ENCODE measurements at places on chromosomes 3 and 15.

DNA sequence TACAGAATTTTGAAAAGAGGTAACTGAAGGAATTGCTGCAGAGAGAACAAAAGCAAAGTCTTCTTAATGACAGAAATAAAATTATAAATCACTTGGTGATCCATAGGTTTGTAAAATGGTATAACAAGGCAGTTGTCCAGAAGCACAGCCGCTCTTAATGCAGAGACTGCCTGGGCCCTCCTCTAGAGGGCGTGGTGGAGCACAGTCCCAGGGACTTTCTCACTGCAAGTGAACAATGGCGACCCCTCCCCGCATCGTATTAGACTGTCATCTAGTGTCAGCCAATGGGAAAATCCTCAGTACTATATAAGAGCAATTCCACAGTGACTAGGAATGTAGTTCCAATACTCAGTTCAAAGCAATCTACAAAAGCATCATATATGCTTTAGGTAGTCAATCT lies 26.4 kb upstream of the ZBED2 start:
- ATAC-seq = no peak

- no peak for ATAC-seq
These were observed 67.0 kb upstream of the CADPS start for GRCh38 chr3:62942227-62942626.

GRCh38 chr3:192645437-192645836 lies 81.9 kb downstream of the FGF12 start:
- ATAC-seq = no peak

GRCh38 chr3:9301091-9301490 lies 51.6 kb upstream of the SRGAP3 start:
- no peak for ATAC-seq

DNA sequence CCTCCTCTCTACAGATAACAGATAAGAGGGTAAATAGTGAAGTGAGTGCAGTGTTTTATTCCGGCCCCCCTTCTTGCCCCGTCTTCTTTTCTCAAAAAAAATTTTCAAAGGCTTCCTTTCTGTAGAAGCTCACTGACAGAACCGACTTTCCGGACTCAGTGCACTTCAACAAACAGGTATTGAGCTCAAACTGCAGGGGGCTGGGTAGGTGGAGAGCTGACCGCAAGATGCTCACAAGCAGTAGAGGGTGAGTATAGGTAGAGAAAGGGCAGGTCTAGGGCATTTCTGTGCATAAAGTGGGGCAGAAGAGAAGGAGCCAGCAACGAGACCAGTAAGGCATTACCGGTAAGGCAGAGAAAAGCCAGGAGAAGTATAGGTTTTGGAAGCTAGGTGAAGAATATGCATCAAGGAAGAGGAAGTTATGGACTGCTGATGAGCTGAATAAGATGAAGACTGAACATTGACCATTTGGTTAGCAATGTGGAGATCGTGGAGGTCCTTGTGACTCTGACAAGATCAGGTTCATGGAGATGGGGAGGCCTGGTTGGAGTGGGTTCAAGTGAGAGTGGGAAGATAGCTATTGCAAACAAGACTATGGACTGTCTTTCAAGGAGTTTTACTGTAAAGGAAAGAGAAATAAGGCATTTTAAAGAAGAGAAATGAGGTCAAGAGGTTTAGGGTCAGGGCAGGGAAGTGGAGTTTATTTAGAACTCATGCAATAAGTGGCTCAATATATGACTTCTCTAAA lies 97.4 kb downstream of the ST6GAL1 start:
- peak; percentile 63 for ATAC-seq

DNA sequence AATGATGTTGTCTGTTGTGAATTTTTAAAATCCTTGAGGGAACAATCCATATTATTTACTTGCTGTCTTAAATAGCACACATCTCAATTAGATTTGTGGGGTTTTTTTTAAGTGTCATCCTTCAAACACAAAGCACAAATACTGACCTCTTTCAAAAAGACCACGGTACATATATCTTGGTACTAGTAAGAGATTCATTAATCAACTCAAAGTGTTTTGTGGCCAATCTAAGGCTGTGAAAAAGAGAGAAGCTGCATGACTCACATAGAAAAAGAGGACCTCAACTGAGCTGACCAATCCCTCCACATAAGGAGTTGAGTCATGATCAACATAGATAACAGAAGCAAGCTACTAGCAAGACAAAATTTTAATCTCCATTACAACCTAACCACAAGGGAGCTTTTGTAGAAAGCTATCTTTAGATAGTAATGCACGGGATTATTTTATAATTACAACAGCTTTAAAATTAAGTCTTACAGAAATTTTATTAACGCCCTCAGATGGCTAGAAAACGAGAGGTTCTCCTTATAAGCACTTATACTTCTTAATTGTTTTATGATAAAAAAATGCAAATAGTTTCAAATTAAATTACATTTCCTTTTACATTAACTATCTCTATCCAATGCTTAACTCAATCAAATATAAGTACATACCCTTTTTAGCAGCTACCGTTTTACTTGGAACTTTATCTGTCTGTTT lies 60.5 kb downstream of the TOP2B start:
- no peak for ATAC-seq

GRCh38 chr3:186382217-186382885 lies 20.3 kb upstream of the DGKG start:
- ATAC-seq = no peak

All from stimulated activated memory B cell treated with anti-CD40 and anti-IgM and Interleukin-4, amounts not matched to agents 10 μg/mL and 1 μg/mL and 100 μg/mL, for 72 hours (primary cell).